HepG2 (cell line): ENCODE measurements at places on chromosomes 5 and 9. TPM values are rescaled to one million over a fixed set of nuclear protein-coding genes. Genes with fewer than 3 reads are reported as not detected.

The GARNL3 gene
- 6.0 and 11.0 TPM in 2 replicates for total RNA-seq

The RASGEF1C gene
- not detected in 2 replicates for total RNA-seq

The MCIDAS gene
- not detected in 2 replicates for total RNA-seq

The SLC6A18 gene
- not detected in 2 replicates for total RNA-seq

The BAAT gene
- 0.71 and 1.0 TPM in 2 replicates for total RNA-seq

The SLC27A6 gene
- total RNA-seq = not detected in 2 replicates

The FOXD1 gene
- total RNA-seq = 0.04 TPM in 1 of 2 replicates, not detected in the other

DNA sequence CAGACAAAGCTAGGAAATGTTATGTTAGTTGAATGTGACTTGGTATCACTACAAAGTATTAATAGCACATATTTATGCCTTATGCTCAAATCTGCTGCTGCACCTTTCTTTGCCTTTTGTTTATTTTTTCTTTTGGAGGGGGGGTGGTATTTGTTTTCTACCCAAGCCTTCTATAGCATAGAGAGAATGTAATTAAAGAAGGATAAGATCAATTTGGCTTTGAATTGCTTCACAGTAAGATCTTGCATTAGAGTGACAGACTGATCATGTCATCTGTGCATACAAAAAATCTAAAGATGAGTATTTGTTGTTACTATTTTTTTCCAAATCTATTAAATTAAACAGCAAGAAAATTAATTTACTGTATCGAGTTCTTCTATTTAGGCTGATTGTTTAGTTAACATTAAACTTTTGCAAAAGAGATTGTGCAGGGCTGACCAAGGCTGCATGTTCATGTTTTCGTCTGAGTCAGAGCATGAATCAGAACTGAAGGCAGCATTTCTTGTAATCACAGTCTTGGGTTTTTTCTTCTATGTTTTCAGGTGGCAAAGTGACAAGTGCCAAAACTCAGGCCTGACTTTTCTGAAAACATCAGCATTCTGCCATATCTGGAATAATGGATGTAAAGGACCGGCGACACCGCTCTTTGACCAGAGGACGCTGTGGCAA lies 1007.1 kb upstream of the WWC1 start:
- DNase-seq = no peak
- H3K36me3 ChIP-seq = no peaks in the 10 kb centered on the region
- H3K27ac ChIP-seq = no peak overlapping the region
- H3K4me1 ChIP-seq = no peaks in the 10 kb centered on the region

- no peak overlapping the region for H3K4me3 ChIP-seq
- no peaks in the 10 kb centered on the region for H3K27me3 ChIP-seq
- H3K27ac ChIP-seq = no peak overlapping the region
- no peak for DNase-seq
- H3K36me3 ChIP-seq = no peaks in the 10 kb centered on the region
Measured at GRCh38 chr5:78334811-78335210, 25.6 kb upstream of the SCAMP1 start.

GRCh38 chr5:154534457-154535050 lies 56.5 kb upstream of the HAND1 start:
- DNase-seq = no peak
- H3K4me1 ChIP-seq = no peaks in the 10 kb centered on the region
- no peak overlapping the region for H3K27ac ChIP-seq
- no peaks in the 10 kb centered on the region for H3K36me3 ChIP-seq

- no peaks in the 10 kb centered on the region for H3K27me3 ChIP-seq
- no peak overlapping the region for H3K27ac ChIP-seq
- H3K36me3 ChIP-seq = no peaks in the 10 kb centered on the region
- no peak for DNase-seq
- H3K4me3 ChIP-seq = no peak overlapping the region
- H3K4me1 ChIP-seq = no peaks in the 10 kb centered on the region
Measured at GRCh38 chr9:21030389-21031035, 928 bp downstream of the HACD4 start.

GRCh38 chr9:6552033-6552432 lies 93.5 kb downstream of the GLDC start:
- H3K4me1 ChIP-seq = peaks cover 14% of the 10 kb centered on the region
- peak; percentile 29 for DNase-seq
- H3K4me3 ChIP-seq = no peak overlapping the region

GRCh38 chr9:134215699-134216448 lies 51.5 kb upstream of the RNU6ATAC start:
- H3K27me3 ChIP-seq = peaks cover 9% of the 10 kb centered on the region
- peaks cover 61% of the 10 kb centered on the region for H3K4me1 ChIP-seq
- DNase-seq = peak; percentile 43
- H3K27ac ChIP-seq = peak overlapping the region; percentile 14
- no peaks in the 10 kb centered on the region for H3K36me3 ChIP-seq

DNA sequence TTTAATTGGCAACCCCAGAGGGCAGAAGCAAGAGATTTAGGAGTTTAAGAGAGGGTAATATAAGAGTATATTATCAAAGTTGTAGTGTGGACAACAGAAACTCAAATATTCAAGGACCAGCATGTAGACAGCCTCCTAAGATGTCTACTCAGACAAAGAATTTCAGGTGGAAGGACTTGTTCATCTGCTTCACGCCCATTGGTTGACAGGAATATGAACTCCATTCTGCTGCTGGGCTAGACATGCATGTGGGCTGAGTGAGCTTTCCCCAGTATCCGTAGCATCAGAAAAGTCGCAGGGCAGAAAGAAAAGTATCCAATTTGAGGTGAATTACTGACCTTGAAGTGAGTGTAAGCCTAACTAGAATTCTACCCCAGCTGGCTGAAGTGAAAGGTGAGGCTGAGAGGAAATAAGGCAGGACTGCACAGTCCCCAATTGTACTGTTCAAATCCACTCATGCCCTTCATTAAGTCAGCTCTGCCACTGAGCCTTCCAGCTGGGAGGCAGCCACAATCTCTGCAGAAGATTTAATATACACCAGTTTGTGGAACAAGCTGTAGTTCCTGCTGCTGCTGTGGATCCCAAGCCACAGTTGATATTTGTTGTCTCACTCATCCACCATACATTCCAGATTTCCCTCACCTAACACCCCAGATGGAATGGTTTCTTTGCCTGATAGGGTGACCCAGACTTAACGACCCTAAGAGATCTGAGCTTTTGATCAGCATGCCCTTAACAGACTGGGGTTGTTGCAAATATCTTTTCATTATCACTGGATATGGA lies 41.2 kb downstream of the PDCD1LG2 start:
- no peak for DNase-seq
- no peak overlapping the region for H3K27ac ChIP-seq
- no peak overlapping the region for H3K4me3 ChIP-seq
- H3K4me1 ChIP-seq = no peaks in the 10 kb centered on the region
- no peaks in the 10 kb centered on the region for H3K36me3 ChIP-seq

DNA sequence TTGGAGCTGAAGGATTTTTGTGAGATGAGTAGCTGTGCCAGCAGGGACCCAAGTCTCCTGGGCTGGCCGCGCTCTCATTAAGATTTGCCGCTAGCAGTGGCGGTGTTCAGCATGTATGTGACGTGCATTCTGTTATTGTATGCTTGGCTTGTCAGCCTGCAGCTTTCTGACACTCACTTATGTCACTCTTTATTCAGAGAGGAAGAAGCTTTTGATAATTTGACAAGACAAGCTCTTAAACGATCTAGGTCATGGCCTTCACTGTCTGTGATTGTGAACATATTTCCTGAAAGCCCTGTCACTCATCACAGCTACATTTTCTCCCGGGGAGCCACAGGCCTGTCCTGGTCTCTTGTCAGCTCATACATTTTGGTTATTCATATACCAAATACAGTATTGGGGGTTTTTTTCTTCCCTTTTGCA lies 98.2 kb upstream of the GRHPR start:
- no peak overlapping the region for H3K27ac ChIP-seq
- DNase-seq = no peak
- no peaks in the 10 kb centered on the region for H3K36me3 ChIP-seq
- H3K4me1 ChIP-seq = no peaks in the 10 kb centered on the region
- H3K27me3 ChIP-seq = no peaks in the 10 kb centered on the region
- no peak overlapping the region for H3K4me3 ChIP-seq

- H3K36me3 ChIP-seq = peaks cover 1% of the 10 kb centered on the region; the same call in 1 of the 2 replicates
- H3K4me3 ChIP-seq = no peak overlapping the region
- no peak for DNase-seq
Measured at GRCh38 chr5:119129770-119130169, 58.9 kb downstream of the DMXL1 start.

GRCh38 chr5:137792303-137792702 lies 38.1 kb upstream of the HNRNPA0 start:
- DNase-seq = no peak
- peaks cover 20% of the 10 kb centered on the region for H3K4me1 ChIP-seq
- H3K27me3 ChIP-seq = no peaks in the 10 kb centered on the region
- no peak overlapping the region for H3K27ac ChIP-seq

DNA sequence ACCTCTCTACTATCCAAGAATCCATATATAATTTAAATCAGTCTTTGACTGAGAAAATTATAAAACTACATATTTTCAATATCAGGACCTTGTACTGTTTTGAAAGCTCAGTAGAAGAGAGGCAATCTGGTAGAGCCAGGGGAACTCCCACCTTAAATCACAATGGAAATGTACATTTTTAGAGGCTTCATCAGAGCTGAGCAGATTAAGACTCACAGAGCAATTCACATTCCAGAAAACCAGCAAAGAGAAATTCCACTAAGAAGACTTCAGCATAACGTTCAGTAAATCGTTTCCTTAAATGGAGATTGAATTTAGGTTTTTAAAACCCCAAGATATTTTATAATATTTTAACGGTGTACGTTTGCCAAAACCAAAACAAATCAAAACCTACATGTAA lies 227.8 kb upstream of the TRPM3 start:
- no peaks in the 10 kb centered on the region for H3K36me3 ChIP-seq
- no peak for DNase-seq
- H3K27me3 ChIP-seq = no peaks in the 10 kb centered on the region
- H3K4me3 ChIP-seq = no peak overlapping the region
